Stimulated activated naive CD4-positive, alpha-beta T cell (primary cell): ENCODE measurements at places on chromosomes 7 and 10.

DNA sequence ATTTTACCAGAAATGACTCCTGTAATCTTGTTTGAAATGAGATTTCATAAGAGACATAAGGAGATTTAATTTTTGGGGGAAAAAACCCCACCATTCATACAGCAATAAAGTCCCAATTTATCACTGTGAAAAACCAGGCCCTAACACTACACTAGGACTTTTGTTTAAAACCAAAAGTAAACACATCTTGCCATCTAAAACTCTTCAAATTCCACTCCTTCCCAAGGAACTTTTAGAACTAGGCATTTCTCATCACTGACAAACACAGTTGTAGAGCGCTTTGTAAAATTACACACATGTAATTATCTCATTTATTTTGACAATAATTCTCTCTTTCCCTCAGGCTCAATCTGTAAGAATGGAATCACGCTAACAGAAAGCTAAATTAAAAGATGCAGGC, 128.1 kb upstream of the C1QL3 start:
- DNase-seq = no peak

DNA sequence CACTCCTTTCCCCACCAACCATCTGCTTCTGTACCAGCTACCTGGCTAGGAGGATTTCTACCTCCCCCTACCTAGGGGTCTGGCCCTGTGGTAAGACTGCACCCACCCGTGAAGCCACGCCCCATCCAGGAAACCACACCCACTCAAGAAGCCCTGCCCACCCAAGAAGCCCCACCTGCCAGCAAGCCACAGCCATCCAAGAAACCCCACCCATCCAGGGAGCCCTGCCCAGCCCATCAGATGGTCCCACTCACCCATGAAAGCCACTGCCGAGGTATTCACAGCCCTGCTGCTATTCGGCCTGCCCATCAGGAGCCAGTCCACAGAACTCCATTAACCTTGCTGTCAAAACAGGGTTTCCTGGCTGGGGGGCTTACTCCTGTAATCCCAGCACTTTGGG, 15.6 kb upstream of the MUC3A start:
- no peak for DNase-seq

- DNase-seq = no peak
These were observed 356.8 kb downstream of the CCSER2 start for GRCh38 chr10:84685047-84685660.

DNA sequence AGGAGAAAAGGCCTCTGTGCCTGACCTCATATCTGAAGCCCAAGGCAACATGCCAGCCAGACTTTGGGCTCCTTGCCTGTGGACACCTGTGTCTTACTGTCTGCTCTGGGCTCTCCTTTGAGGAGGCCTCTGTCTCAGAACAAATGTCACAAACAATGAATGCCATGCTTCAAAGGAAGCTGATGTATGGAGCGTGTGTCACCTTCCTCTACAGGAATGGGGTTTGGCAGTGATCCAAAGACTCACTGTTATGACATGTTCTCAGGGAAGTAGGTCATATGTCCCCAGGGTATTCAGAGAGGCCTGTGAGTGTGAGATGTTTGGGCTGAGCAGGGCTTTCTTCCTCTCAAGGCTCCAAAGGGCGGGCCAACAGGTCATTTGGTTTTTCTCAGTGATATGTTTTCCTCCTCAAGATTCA, 38.4 kb downstream of the PTPRE start:
- no peak for DNase-seq

DNA sequence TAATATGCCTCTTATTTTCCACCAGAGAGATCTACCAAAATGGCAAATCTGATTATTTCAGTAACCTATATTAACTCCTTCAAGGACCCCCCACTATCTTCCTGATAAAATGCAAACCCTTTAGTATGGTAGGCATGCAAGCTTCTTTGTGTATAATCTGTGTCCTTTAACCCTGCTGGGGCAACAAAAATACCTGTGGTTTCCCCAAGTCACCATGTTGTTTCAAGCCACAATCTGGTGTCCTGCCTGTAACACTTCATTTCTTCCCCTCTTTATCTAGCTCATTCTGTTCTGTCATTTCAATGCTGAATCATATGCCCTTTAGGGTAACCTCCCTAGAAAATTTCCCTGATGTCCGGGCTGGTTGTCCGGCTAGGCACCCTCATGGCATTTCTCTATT, 5.3 kb downstream of the CALCR start:
- DNase-seq = no peak

DNA sequence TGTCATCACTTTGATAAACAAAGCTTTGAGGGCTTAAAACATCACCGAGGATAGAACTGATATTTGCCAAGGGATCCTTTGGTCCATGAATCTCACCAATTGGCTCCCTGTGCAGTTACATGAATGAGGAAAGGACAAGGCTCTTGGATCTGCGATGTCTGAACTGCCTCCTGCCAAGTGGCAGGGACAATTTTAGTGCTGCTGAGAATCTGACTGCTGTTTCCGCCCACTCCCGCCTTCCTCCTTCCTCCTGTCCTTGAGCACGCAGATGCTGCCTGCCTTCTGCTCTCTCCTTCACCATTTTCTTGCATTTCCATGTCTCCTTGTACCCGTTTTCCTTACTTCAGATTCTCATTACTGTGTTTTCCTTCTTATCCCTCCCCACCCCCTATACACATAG, 26.8 kb upstream of the ITPRID1 start:
- no peak for DNase-seq

- DNase-seq = no peak
These were observed 13.3 kb upstream of the AKR1B10 start for GRCh38 chr7:134514106-134514505.

DNA sequence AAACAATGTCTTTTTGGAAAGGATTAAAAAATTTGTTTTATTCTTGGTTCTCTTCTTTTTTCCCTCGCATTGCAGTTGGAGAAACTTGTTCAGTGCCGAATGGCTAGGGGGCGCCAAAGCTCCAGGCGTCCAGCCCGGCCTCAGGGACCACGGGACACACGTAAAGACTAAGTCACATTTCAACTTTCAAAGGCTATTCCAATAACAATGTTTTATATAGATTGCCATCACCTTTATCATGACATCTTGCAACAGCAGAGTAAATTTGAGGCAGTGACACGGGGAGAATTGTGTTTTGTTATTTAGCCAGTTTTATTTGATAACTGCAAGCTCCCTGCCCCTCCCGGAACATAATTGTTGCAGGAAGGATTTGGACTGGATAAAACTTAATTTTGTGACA, 2.2 kb upstream of the IGFBP3 start:
- peak; percentile 12 for DNase-seq

- DNase-seq = no peak
These were observed 22.4 kb upstream of the ZMIZ1 start for GRCh38 chr10:79046326-79046725.

- DNase-seq = no peak
These were observed 753 bp downstream of the CAMK2B start for GRCh38 chr7:44324481-44325200.

DNA sequence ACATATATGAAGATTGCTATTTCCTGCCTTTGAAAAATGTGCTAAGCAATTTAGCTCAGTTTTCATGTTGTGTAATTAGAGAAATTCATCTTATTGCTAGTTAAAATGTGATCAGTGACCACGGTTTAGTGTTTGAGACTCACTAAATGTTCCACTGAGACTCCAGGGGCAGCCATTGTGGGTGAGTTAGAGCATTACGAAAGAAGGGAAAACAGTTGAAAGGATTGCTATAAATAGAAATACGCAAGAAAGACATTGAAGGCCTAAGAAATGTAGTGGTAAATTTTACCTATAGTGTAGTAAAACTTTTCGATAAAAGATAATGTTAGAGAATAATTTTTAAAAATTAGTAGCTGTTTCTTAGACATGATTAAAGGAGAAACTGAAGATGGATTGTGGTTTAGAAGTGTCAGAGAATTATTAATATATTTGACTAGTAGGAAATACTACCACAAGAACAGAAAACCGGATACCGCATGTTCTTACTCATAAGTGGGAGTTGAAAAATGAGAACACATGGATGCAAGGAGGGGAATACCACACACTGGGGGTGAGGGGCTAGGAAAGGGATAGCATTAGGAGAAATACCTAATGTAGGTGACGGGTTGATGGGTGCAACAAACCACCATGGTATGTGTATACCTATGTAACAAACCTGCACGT, 394.5 kb downstream of the SEMA3D start:
- DNase-seq = no peak

DNA sequence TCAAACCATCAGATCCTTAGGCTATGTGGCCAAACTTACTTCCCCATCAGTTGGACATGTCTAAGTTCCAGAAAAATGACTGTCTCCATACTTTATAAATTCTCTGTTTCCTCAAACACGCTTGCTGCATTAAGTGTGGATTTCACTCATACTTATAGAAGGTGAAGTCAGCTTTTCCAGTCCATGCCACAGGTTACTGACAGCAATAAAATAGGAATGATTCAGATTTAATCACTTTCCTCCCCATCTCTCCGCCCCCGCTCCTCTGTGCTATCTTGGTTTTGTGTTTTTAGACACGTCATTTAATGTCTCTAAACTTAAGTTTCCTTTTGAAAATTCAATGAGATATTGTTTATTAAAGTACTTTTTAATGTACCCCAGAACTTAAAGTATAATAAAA, 1098.0 kb upstream of the C7orf33 start:
- no peak for DNase-seq

- no peak for DNase-seq
These were observed 51.3 kb downstream of the TWIST1 start for GRCh38 chr7:19066170-19066569.

- no peak for DNase-seq
These were observed 40.9 kb downstream of the DLD start for GRCh38 chr7:107931740-107932515.

- no peak for DNase-seq
These were observed 1.0 kb downstream of the CYP51A1 start for GRCh38 chr7:92133133-92133736.

DNA sequence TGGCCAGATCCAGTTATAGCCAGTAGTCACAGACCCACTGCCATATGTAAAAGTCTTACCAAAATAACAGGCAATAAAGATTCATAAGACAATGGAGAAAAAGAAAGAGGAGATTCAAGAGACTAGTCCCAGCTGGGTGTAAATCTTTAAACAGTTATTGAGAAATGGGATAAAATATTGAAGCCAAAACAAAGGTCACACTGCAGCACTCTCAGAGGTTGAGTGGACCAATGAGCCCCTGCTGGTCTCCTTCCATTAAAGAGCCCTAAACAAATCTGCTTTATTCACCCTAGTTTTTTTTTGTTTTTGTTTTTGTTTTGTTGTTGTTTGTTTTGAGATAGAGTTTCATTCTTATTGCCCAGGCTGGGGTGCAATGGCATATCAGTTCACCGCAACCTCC, 98.8 kb downstream of the JMJD1C start:
- DNase-seq = no peak

GRCh38 chr10:17878896-17879295, 69.7 kb downstream of the MRC1 start:
- no peak for DNase-seq

DNA sequence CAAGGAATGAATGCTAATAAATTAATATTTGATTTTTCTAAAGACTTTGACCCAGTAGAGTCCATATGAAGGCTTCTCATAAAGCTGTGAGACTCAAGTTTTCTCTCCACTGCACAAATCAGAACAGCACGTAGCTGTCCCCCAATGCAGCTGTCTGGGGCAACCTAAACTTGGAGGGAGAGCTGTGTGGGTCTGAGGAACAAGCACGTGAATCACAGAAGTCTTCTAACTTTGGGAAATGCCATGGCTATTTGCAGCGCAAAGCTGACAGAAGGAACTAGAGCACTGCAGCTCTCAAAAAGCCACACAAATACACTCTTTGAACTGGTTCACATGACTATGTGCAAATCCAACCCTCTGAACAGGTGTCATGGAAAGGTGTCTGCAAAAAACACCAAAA, 47.9 kb downstream of the COL1A2 start:
- DNase-seq = no peak

DNA sequence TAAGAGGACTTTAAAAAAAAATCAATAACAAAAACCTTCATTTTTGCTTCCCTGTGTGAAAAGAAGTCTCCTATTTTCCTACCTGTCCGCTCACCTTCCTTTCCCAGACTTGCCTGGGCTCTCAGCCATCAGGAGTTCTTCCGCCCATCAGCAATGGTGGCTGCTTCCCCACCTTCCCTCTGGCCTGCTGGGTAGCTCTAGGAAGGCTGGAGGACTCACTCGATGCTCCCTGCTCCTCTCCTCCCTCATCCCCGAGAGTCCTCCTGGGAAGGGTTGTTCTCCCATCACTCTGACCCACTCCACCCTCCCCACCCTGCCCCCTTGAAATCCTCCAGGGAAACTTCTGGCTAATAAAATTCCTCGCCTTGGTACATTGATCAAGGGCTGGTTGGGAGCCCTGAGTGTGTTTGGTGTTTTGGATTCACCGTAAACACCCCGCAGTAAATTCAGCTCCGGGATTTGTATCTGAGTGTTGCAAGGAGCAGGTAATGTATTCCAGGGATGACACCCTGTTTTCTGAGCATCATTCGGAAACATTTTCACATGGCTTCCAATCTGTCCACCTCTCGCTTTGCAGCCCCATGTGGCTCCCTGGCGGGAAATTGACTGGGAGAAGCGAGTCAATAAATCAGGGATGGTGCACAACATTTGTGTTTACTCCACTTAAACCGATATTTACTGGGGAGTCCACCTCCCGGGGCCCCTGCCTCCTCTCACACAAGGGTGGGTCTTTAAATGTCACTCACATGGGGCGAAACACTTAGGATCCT, 126.4 kb upstream of the SDK1 start:
- DNase-seq = no peak

- DNase-seq = no peak
These were observed 227.3 kb downstream of the TWIST1 start for GRCh38 chr7:18890134-18890533.

DNA sequence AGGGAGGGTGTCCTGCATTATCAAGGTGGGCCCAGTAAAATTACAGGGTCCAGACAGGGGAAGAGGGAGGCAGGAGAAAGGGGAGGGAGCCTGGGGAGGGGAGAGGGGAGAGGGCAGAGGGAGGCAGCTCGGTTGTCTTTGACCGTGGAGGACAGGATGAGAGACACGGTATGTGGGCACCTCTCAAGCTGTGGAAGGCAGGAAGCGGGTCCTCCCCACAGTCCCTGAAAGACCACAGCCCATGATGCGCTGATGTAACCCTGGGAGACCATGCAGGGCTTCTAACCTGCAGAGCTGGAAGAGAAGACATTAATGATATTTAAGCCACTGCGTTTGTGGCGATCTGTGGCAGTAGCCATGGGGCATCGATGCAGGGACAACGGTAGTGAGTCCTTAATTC, 27.2 kb upstream of the MNX1 start:
- no peak for DNase-seq
